ENCODE measurements at places on chromosomes 7 and 10.

GRCh38 chr7:156515911-156516790 is 124.4 kb upstream of the RNF32 start:
- DNase-seq: no peak

GRCh38 chr10:122181041-122181732 is 89.9 kb upstream of the BTBD16 start:
- no peak for DNase-seq

GRCh38 chr10:59036311-59037017 is 140.0 kb upstream of the PHYHIPL start:
- DNase-seq: no peak

- no peak for DNase-seq
Measured at GRCh38 chr10:36173364-36173763, 531.3 kb upstream of the FZD8 start.

- DNase-seq: no peak
Measured at GRCh38 chr10:112374724-112375541, 1.0 kb downstream of the ACSL5 start.

- no peak for DNase-seq
Measured at GRCh38 chr10:12414278-12414989, 65.1 kb downstream of the CAMK1D start.

- no peak for DNase-seq
Measured at GRCh38 chr7:65946904-65947303, 35.1 kb downstream of the GUSB start.

DNA sequence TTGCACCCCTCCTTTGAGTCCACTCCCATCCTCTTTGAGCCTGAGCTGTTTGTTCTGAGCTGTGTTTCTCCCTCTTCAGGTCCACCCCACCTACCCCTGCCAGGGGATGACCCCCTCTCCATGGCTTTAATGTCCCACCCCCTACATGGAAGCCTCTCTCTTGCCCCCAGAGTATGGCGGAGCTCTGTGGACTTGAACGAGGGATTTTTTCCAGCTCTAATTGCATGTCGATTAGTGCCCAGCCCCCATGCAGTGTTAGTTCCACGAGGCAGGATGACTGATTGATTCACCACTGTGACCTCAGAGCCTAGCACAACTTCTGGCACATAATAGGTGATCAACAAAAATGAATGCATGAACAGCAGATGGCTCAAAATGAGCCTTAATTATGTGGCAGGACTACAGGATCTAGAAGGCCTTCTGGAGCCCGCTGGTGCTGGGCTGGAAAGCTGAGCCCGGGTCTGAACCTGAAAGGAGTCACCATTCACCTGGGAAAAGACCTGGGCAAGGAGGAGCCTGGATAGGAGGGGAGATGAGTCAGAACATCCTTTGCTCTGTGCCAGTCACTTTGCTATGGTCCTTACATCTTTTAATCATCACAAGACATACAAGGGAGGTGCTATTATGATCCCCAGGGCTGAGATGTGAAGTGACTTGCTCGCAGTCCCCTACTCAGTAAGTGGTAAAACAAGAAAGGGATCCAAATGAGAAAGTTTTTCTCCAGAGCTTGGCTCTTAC is 17.1 kb upstream of the SLC18A2 start:
- DNase-seq: no peak

DNA sequence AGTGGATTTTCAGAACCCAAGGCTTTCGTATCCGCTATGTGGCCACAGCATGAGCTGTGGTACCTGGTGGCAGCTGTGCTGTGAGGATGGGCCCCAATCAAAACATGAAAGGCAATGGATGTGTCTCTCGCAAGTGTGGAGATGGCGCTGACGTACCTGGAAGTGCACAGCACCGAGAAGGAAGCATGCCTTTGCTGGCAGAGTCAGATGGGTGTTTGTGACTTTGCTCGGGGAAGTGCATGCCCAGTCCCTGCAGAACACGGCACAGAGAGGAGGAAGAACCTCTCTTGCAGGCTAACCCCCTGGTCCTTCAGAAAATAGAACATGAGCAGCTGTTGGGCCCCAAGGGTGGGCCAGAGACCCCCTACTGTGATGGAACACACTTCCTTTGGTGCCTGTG is 654.1 kb upstream of the ZWINT start:
- no peak for DNase-seq

DNA sequence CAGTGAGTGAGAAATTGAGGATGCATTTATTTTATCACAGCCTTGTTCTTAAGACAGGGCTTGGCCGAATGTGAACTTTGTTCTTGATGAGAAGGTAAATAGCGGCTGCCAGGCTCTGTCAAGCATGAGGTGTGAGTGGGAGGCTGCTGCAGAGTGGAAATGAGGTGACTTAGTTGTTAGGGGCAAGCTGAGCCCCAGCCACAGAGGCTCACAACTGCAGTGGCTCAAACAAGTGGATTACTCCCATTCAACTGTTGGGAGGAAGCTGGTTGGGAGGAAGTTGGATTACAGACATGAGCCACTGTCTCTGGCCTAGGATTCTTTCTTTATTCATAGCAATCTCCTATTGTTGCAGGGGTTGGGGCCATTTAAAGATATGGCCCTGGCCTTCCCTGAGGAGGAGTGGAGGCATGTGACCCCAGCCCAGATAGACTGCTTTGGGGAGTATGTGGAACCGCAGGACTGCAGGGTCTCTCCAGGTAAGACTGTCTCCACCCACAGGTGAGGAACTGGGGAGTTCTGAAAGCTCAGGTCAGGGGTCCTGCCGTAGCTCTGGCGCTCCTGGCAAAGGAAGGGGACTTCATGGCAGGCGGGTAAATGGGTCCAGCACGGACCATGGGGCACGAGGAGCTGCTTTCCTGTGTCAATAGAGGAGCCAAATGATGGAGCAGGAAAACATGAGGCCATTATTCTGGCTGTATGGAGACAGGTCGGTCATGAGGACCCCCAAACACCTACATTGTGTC is 7.1 kb downstream of the ZSCAN25 start:
- DNase-seq: no peak
